ENCODE measurements at places on chromosomes 3 and 15.

GRCh38 chr3:139537361-139537760 is 2.2 kb downstream of the RBP1 start:
- DNase-seq = no peak

- DNase-seq = no peak
Observed at GRCh38 chr15:37204692-37205091, 104.3 kb upstream of the MEIS2 start.

GRCh38 chr3:124456506-124456905 is 273.7 kb upstream of the UMPS start:
- no peak for DNase-seq

- no peak for DNase-seq
Observed at GRCh38 chr3:97917813-97918536, 54.3 kb downstream of the RIOX2 start.

DNA sequence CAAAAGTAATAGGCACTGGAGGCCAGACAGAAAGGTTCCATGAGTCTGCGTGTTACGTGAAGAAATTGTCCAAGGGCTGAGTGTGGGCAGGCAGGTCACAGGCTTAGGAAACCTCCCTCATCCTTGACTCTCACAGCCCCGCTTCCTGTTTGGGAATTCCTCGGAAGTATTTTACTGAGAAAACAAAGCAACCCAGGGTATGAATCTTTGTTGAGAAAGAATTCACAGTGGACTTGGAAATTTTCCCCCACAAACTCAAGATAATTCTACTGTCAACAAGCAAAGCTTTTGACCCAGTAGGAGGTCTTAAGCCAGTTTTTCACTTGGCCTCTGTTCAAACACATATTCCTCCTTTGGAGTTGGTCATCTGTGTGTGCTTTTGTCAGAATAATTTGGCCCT is 377.1 kb upstream of the TPM1 start:
- DNase-seq = no peak

DNA sequence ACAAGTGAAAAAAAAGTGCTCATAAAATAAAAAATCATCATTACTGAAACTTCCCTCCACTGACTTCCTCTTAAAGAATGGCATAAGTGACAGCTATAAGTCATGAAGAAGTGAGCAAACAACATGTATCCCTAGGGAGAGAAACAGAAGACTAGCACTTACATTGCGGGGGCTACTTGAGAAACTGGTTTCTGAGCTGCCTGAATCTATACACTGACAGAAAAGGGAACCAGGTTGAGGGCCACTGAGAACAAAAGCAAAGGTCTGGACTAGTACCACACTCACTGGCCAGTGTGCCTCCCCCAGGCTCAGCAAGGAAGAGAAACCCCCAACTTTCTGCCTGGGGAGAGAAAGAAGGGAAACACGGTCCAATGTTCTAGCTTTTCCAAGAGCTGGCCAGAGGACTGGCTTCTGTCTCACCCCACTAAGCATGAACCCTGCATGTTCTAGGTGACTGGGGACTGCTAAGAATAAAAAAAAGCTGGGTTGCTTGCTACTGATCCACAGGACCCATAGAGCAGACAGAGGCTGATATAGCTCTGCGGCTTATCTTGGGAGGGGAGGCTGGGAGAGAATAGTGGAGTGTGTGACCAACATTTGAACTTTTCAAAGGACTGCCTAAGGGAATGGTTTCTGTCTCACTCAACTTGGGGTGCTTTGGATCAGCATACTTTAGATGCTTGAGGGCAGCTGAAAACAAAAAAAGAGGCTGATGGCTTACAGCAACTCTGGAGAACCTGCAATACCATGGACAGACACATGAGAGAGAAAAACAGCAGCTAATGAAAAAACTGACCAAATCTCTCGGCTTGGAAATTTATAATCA is 8.1 kb downstream of the RAD18 start:
- DNase-seq = no peak

DNA sequence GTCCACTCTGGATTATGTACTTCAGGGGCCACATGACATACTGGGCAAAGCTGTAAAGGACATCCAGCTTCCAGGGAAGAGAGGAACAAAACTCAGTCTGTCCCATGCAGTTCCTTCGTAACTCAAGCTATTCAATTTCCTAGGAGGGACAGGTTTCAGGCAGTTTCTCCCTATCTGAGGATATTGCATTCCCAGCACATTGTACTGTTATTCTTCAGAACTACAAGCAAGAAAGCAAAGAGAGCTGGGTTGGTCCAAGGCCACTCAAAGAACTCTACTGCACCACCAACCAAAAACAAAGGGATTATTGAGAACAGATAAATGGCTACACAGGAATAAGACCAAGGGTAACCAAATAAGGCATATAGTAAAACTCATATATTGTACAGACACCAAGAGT is 117.6 kb upstream of the ARL6 start:
- DNase-seq = no peak

DNA sequence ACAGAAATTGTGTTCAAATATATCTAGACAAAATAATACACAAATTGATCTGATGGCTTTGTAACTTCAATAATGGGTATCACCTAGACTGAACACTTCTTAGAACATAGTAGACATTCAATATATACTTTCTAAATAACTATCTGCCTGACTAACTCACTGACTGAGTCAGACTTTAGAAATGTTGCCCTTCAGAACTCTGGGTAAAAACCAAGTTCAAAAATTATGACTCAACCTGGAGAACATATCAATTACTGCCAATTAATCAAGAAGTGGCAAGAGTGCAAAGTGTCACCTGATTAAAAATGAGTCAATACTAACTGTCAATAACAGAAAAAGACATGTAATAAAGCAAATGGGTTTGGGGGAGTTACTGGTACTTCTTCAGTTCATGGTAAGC is 144.6 kb upstream of the TMCO5A start:
- DNase-seq = no peak

- DNase-seq = no peak
Observed at GRCh38 chr3:43369404-43370292, 83.3 kb downstream of the SNRK start.

DNA sequence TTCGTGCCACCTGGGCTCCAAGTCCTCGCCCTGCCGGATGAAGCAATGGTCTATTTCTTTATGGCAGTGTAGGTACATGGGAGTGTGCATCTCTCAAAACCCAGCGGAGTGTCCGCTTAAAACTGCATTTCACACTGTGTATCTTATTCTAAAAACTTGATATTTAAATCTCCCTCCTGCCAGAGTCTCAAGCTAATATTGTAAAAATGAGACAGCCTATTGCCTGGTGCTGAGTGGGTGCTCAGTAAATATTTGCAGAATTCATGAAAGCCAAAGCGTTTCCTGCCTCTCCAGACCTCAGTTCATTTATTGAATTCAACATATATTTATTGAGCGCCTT is 330 bp upstream of the TBC1D2B start:
- DNase-seq = no peak

DNA sequence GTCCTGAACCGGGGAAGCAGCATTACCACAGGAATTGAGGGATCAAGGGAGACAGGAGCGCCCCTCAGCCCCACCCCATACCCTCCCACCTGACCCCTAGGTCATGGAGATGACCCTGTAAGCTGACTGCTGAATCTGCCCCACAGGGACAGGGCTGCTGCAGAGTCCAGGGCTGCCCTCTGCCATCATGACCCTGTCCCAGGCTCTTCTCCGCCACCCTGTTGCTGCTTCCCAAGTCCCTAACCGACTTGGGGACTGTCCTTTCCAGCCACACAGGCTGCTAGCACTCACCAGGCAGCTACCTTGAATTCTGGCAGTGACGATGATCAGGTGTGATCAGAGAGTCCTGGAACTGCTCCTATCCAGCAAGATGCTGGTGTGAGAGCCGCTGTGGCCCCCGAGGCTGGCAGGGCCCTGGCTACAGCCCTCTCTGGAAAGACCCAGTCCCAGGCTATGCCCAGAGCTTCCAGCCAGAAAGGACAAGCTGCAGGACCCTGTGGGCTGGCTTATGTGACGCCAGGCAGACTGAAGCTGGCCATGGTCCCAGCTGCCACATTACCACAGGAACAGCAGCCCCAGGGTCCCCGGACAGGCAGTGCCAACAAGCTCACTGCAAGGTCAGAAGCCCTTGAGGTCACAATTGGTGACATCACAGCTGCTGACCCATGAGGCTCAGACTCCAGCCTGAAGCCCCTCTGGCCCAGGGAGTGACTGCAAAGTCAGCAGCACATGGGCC is at the start of gene C3orf22:
Gene C3orf22, minus strand, starts transcription at position 597 of the 736 bp plus-strand sequence. CDS start 5,542 bp downstream, outside the sequence.
- DNase-seq = no peak

DNA sequence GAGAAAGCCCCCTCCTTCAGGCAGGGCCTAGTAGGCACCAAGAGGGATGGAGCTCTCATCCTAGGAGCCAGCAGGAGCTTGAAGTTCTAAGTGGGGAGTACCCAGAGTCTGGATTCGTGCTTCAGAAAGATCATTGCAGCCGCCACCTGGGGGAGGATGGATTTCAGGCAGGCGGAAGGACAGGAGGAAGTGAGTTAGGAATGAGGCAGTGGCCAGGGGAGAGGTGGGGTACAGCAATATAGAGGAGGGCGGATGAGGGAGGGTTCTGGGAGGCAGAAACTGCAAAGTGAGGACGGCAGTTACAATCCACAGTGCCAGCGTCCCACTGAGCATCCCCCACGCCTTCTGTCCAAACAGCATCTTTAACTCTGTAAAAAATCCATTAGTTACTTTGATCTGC is 65.2 kb upstream of the LINGO1 start:
- DNase-seq = no peak

GRCh38 chr3:42264399-42265058 is 1.5 kb downstream of the CCK start:
- no peak for DNase-seq

GRCh38 chr15:71252044-71252739 is 136.9 kb downstream of the THSD4 start:
- DNase-seq = no peak

- no peak for DNase-seq
Observed at GRCh38 chr3:100868096-100868495, 125.1 kb downstream of the ABI3BP start.
